ENCODE measurements at places on chromosomes 5 and 9. TPM values are rescaled to one million over a fixed set of nuclear protein-coding genes. Genes with fewer than 3 reads are reported as not detected.

CTXN3 gene
- total RNA-seq: not detected

GRCh38 chr5:156591631-156592030, 258.5 kb upstream of the PPP1R2B start:
- H3K4me1 ChIP-seq: no peaks in the 10 kb centered on the region
- H3K27ac ChIP-seq: no peak overlapping the region
- DNase-seq: no peak
- H3K36me3 ChIP-seq: no peaks in the 10 kb centered on the region

DNA sequence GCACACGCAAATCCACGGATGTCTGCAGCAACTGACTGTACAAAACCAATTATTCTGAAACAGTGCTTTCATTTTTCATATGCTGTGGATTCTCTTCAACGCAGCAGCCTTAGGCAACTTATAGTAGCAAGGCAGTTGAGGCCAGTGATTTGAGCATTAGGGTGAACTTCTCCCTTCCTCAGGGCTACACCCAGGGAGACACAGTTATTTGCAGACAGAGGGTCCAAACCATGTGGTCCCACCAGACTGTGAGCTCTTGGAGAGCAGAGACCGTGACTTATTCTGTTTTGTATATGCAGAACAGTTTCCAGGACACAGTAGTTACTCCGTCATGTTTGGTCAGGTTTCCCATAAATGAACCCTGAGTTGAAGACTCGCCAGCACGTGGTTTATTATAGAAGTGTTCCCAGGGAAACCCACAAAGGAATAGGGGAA, 19.0 kb upstream of the WHRN start:
- no peak overlapping the region for H3K27ac ChIP-seq
- no peaks in the 10 kb centered on the region for H3K36me3 ChIP-seq
- peaks cover 9% of the 10 kb centered on the region for H3K27me3 ChIP-seq
- no peaks in the 10 kb centered on the region for H3K4me1 ChIP-seq
- H3K4me3 ChIP-seq: no peak overlapping the region

DNA sequence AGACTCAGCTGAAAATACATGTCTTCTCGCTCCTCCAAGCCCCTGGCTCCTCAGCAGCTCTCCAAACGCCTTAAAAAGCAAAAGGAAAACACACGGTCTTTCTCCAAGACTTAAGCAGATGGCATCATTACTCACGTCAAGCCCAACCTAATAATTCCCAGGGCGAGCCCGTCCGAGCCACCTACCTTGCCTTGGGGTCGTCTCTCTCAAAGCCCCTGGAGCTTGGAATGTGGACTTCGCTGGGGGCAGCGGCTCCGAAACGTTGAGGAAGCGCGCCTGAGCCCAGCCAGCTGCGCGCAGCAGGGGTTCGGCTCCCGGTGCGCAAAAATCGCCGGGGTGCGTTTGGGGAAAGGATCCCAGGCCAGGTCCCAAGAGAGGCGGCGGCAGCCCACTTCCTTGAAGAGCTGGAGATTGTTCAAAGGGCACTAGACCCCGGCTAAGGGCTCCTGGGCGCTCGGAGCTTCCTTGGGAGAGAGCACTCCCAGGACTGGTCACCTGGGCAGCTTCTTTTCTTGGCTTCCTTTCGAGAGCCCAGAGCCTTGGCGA, 395 bp downstream of the DRD1 start:
- H3K36me3 ChIP-seq: no peaks in the 10 kb centered on the region
- peaks cover 55% of the 10 kb centered on the region for H3K27me3 ChIP-seq
- H3K4me1 ChIP-seq: peaks cover 5% of the 10 kb centered on the region
- no peak for DNase-seq
- no peak overlapping the region for H3K27ac ChIP-seq
- no peak overlapping the region for H3K4me3 ChIP-seq

- H3K36me3 ChIP-seq: peaks cover 72% of the 10 kb centered on the region
- peak; percentile 1 for DNase-seq
- H3K27ac ChIP-seq: no peak overlapping the region
- no peak overlapping the region for H3K4me3 ChIP-seq
- H3K27me3 ChIP-seq: no peaks in the 10 kb centered on the region
Measured at GRCh38 chr9:133099726-133100505, 21.1 kb downstream of the RALGDS start.

GRCh38 chr5:2382776-2383697, 368.4 kb downstream of the IRX2 start:
- H3K36me3 ChIP-seq: no peaks in the 10 kb centered on the region
- H3K27ac ChIP-seq: no peak overlapping the region
- H3K27me3 ChIP-seq: no peaks in the 10 kb centered on the region
- no peaks in the 10 kb centered on the region for H3K4me1 ChIP-seq

DNA sequence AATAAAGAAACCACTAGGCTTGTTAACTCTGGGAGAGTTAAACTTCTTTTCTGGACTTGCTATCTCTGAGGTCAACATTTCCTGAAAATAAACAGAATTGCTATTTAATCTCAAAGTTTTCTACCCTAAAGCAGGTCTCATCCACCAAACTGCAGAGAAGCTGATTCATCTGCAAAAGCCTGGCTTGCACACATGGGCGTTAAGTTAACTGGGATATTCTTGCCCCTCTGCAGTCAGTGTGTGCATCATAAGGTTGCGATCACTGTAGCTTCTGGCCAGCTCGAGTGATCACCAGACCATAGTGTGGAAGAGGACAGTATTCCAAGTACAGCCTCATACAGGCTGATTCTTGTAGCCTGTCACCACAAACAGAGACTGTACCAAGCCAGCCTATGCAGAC, 99.2 kb downstream of the SPOCK1 start:
- H3K36me3 ChIP-seq: no peaks in the 10 kb centered on the region
- no peak for DNase-seq
- H3K4me1 ChIP-seq: no peaks in the 10 kb centered on the region
- H3K27me3 ChIP-seq: peaks cover 16% of the 10 kb centered on the region

SERF1A gene
- 4.3 TPM for total RNA-seq

- peaks cover 2% of the 10 kb centered on the region for H3K27me3 ChIP-seq
- H3K4me3 ChIP-seq: no peak overlapping the region
- H3K27ac ChIP-seq: no peak overlapping the region
- H3K36me3 ChIP-seq: no peaks in the 10 kb centered on the region
- H3K4me1 ChIP-seq: no peaks in the 10 kb centered on the region
Measured at GRCh38 chr5:146026307-146027010, 78.9 kb downstream of the PLAC8L1 start.

DNA sequence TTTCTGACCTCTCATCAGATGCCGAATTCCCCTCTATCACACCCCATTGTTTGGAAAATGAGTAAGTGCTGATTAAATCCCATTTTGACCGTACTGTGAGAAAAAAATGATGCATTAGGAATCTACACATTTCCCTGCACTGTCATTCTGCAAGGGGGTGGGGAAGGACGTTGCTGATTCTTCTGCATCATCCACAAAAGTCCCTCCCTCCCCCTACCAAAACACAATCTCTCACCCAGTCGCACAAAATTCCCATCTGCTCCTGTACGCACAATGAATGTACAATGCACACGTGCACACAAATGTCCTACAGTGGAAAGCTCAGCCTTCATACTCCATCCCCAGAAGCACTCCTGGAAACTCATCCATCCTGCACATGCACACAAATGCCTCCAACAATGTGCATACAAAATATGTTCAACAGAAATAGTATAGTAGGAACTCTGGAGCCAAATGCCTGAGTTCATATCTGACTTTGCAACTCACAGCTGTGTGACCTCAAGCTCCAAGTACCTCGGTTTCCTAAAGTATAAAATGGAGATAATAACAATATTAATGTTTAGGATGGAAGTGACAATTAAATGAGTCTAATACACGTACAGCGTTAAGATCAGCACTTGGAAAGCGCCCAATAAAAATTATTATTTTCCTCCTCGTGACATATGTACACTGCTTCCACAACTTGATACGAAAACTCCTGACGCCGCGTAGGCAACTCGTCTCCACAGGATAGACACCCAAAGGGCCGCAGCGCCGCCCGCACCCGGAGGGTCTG, 809 bp downstream of the TNIP1 start:
- H3K4me1 ChIP-seq: peaks cover 74% of the 10 kb centered on the region
- H3K4me3 ChIP-seq: peak overlapping the region; percentile 79
- DNase-seq: peak; percentile 74
- peaks cover 69% of the 10 kb centered on the region for H3K36me3 ChIP-seq
- no peaks in the 10 kb centered on the region for H3K27me3 ChIP-seq

DNA sequence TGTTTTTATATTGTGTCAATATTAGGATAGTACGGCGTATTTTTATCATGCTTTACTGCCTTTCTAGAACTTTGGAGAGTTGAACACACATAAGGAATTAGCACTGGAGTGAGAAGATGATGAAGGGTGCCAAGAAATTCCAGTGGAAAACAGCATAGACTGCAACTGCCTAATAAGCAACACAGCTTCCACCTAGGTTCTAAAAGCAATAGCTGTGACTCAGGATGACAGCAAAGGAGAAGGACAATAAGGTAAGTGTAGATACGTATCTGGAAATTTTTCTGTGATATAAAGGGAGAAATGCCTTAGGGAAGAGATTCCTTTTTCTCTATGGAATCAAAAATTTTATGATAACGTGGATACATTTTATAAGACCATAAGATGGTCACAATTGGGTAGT, 7.4 kb downstream of the PTPRD start:
- H3K27me3 ChIP-seq: no peaks in the 10 kb centered on the region
- no peak overlapping the region for H3K27ac ChIP-seq
- no peak overlapping the region for H3K4me3 ChIP-seq
- DNase-seq: no peak

DNA sequence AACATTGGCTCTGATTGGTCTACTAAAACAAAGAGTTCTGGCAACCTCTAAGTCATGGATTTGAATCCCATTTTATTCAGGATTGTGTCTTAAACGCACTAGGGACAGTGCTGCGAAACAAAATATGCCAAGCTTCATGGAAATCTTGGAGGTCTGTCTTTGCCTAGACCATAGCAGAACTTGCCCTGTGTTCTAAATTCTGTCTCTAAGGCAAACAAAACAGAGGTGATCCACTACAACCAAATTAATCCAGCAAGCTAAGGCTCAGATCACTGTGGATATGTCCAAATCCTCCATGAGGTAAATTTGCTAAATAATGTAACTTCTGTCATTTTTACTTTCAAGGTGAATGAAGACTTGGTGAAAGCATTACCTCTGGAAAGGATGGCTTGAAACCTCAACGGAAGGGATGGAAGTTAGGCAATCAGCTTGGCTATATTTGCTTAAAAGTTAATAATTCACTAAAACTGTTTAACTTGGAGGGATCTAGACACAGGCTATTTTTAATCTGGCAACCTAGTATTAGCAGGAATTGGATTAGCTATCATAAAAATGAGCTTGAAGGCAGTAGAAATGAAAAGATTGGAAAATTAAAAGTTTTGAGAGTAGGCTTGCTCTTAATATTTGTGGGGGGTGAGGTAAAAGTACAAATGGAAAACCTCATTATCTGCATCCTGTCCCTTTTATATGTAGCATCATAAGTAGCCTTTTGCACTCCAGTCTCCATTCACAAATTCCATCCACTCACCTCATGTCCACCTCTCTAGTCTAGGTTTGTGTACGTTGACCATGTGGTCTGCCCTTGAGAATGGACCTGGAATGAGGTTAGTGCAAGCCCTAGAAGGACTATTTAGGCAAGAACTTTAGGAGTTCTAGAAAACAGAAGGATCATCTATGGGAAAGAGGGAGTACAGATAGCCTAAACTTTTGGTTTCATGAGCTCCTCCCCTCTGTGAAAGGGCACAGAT, 176.2 kb downstream of the SMC2 start:
- no peak overlapping the region for H3K4me3 ChIP-seq
- no peak overlapping the region for H3K27ac ChIP-seq

- H3K36me3 ChIP-seq: no peaks in the 10 kb centered on the region
- no peaks in the 10 kb centered on the region for H3K4me1 ChIP-seq
- H3K4me3 ChIP-seq: no peak overlapping the region
- no peak for DNase-seq
- H3K27ac ChIP-seq: no peak overlapping the region
Measured at GRCh38 chr5:26386532-26386931, 651.9 kb downstream of the CDH9 start.

- no peaks in the 10 kb centered on the region for H3K27me3 ChIP-seq
- no peaks in the 10 kb centered on the region for H3K36me3 ChIP-seq
- no peaks in the 10 kb centered on the region for H3K4me1 ChIP-seq
- DNase-seq: no peak
- H3K4me3 ChIP-seq: no peak overlapping the region
Measured at GRCh38 chr9:30932226-30932625, 1452.2 kb upstream of the ACO1 start.

DNA sequence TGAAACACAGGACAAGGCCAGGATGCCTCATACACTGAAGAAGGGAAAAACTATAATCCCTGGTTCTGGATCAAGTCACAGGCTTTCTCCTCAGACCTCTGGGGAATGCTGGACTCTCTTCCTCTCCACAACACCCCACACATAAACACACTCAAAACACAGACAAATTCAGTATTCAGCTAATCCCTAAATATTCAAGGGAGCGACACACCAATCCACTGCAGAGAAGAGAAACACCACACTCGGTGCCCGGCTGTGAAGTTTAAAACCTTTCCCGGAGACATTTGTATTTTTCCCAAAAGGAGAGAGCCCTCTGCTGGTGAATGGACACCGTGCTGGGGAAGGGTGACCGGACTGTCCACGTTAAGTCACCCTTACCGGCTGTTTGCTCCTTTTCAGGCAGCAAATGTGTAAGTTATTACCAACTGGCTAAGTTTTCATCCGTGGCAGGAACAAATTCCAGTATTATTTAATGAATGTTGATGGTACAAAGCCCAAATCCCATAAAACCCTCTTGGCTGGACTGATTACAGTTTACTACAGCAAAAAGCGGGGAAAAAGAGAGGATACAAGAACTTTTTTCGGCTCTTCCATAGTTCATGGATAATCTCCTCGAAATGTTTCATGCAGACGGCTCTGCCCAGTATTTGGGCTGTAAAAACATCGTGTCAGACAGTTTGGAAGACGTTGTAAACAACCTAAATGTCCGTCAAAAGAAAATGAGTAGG, 130.9 kb upstream of the SLC30A5 start:
- peak; percentile 34 for DNase-seq
- no peak overlapping the region for H3K27ac ChIP-seq
- H3K4me3 ChIP-seq: no peak overlapping the region
- no peaks in the 10 kb centered on the region for H3K27me3 ChIP-seq
- H3K36me3 ChIP-seq: no peaks in the 10 kb centered on the region

RNF180 gene
- total RNA-seq: not detected

- peak; percentile 71 for DNase-seq
- peaks cover 17% of the 10 kb centered on the region for H3K36me3 ChIP-seq
- H3K27ac ChIP-seq: no peak overlapping the region
- H3K27me3 ChIP-seq: no peaks in the 10 kb centered on the region
- peaks cover 11% of the 10 kb centered on the region for H3K4me1 ChIP-seq
Measured at GRCh38 chr9:125558453-125559092, 148.4 kb downstream of the MAPKAP1 start.

FCN2 gene
- not detected for total RNA-seq

GRCh38 chr9:80509358-80509757, 937.6 kb downstream of the TLE4 start:
- H3K4me1 ChIP-seq: no peaks in the 10 kb centered on the region
- H3K4me3 ChIP-seq: no peak overlapping the region
- H3K36me3 ChIP-seq: no peaks in the 10 kb centered on the region
- DNase-seq: no peak
- no peaks in the 10 kb centered on the region for H3K27me3 ChIP-seq

- peaks cover 4% of the 10 kb centered on the region for H3K36me3 ChIP-seq
- H3K4me3 ChIP-seq: peak overlapping the region; percentile 15
- peaks cover 3% of the 10 kb centered on the region for H3K27me3 ChIP-seq
- H3K4me1 ChIP-seq: peaks cover 37% of the 10 kb centered on the region
Measured at GRCh38 chr5:176658817-176659511, 11.7 kb downstream of the TSPAN17 start.

- H3K4me3 ChIP-seq: no peak overlapping the region
- H3K27me3 ChIP-seq: no peaks in the 10 kb centered on the region
- peak; percentile 32 for DNase-seq
Measured at GRCh38 chr9:15403155-15403554, 19.5 kb upstream of the SNAPC3 start.
